Stimulated activated CD8-positive, alpha-beta memory T cell treated with anti-CD3 and anti-CD28 coated beads, Interleukin-2, amount 100 ng/mL, for 48 hours (primary cell): ENCODE measurements at places on chromosomes 7 and 10.
A peak's percentile ranks its signal among the peaks of the same experiment; 100 is the strongest.

GRCh38 chr7:139650429-139651100 lies 127.1 kb downstream of the CLEC2L start:
- DNase-seq, result no peak

GRCh38 chr7:84159435-84159834 lies 35.2 kb downstream of the SEMA3A start:
- no peak for DNase-seq

DNA sequence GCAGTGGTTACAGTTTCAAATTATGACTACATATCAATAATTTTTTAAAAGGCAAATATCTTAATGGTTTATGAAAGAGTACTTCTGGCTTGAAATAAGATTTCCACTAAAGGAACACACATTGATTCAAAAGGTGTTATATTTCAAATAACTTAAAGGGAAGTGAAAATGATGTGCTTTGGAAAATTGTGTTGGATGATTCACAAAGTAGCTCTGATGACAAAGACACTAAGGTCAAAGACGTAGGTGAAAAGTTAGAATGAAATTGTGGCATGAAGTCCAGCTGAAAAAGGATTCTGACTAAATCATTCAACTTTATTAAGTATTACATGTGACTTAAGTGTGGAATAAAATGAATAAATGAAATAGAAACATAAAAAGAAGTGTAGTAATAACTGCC lies 20.8 kb upstream of the OR2A5 start:
- DNase-seq, result no peak

DNA sequence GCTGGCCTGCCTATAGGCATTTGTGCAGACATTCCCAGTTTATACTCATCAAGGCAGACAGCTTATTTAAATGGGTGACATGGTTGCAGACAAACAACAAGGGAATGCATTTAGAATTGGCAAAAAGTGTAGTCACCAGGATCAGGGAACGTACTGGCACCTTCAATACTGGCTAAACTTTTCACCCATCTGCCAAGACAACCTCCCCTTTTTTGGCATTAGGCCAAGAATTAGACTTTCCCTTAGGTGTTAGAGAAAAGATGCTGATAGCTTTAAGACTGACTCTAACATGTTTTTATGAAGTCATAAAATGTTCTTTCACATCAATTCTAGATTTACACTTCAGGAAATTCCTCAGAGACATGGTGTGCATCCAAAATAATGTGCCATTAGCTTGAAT lies 365.9 kb downstream of the PHTF2 start:
- DNase-seq, result no peak

DNA sequence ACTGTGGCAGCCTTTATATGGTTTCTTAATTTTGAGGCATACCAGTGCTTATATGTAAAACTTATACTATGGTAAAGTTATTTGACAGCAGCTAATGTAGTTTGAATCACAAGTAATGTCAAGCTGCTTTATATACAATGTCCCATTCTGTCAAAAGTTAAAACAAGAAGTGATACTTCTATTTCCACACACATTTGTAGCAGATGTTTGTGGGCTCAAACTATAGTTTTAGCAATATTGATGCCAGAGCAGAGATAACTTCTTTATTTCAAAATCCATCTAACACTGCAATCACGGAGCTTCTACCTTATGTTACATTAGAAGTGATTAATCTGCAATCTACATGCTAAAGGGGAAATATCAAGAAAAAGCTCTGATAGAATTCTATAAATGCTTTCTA lies 149.6 kb downstream of the ADK start:
- no peak for DNase-seq

DNA sequence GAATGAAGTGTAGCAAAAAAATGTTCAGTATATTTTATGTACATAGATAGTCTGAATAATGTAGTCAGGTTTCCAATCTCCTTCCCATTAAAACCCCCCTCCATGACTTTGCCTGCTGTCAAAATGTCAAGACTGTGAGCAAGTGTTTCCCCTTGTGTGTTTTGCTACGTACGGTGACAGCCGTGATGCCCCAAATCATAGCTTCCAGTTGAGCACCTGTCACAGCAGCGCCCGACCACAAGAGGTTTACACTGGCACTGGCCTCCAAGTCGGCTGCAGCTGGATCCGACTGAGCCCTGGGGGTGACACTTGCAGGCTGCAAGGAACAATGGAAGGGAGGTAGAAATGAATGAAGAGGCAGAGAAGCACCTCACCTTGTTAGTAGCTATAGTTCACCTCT lies 62.3 kb downstream of the LAMB4 start:
- DNase-seq, result no peak

DNA sequence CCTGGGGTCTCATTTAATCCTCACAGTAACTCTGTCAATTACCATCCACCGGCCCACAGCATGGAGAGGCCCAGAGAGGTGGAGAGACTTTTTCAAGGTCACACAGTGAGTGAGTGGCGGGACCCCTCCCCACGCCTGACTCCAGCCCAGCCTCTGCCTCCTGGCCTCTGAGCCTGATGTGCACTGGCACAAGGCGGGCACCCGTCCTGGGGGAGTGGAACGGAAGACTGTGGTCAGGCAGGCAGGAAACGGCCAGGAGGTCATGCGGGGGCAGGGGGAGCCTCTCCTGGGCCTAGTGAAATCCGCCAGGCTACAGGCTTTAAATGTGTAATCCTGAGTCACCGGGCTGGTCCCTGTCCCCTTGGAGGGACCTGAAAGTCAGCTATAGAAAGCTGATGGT lies 32.2 kb downstream of the ZCCHC24 start:
- no peak for DNase-seq

GRCh38 chr7:6489612-6490011 lies 41.9 kb upstream of the DAGLB start:
- DNase-seq, result no peak

GRCh38 chr10:538895-539294 lies 150.6 kb downstream of the DIP2C start:
- no peak for DNase-seq

GRCh38 chr7:129008645-129009414 lies 46.1 kb downstream of the TNPO3 start:
- no peak for DNase-seq

- no peak for DNase-seq
Observed at GRCh38 chr10:101040061-101040460, 9.0 kb downstream of the SFXN3 start.

GRCh38 chr7:4962872-4963775 lies 4.1 kb upstream of the MMD2 start:
- no peak for DNase-seq

DNA sequence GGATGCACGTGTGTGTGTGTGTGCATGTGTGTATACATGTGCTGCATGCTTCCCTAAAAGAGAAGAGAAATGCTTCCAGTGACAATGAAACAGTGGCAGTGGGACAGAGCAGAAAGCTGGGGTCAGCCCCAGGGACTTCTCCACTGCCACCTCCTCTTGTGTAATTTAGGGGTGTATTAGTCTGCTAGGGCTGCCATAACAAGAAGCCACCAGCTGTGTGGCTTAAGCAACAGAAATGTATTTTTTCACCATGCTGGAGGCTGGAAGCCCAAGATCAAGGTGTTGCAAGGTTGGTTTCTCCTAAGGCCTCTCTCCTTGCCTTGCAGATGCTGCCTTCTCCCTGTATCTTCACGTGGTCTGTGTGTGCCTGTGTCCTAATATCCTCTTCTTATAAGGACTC lies 190.5 kb downstream of the CXCL12 start:
- DNase-seq, result no peak

- DNase-seq, result no peak
Observed at GRCh38 chr7:130990178-130990832, 256.3 kb upstream of the KLF14 start.

GRCh38 chr10:94361171-94361794 lies 1.5 kb downstream of the NOC3L start:
- DNase-seq, result no peak

- DNase-seq, result no peak
Observed at GRCh38 chr7:12320987-12321647, 82.5 kb downstream of the VWDE start.

- no peak for DNase-seq
Observed at GRCh38 chr10:6082496-6083395, 6.1 kb upstream of the RBM17 start.

DNA sequence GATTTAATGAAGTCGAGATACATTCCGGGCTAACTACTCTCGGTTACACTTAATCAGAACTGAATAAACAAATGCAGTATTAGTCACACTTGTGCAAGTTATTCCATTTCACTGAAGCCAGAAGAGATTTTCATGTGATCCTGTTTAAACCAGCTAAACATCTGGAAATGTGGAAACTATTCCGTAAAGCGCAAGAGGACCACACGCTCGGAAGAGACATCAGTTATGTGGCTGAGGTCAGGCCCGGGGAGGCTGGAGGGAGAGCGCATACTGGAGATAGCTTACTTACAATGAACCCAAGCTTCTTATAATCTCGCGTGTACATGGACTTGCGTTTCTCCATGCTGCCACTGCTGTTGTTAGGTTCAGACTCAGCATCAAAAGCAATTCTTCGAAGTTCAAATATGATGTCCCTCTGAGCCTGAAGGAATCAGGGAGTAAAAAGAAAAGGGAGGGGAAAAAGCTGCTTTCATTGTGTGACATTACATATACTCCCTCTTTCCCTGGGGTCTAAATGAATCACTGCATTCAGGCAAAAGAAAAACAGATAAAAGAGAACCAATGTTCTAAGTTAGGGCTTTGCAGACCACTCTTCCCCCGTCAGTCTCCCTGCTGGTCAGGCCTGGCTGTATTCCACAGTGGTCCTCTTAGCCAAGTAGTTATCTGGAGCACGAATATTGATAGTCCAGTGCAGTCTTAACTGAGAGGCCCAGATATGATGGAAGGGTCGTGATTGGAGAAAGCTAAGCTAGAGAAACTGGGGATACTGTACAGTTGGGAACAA lies 237.4 kb downstream of the ELMO1 start:
- DNase-seq, result no peak

DNA sequence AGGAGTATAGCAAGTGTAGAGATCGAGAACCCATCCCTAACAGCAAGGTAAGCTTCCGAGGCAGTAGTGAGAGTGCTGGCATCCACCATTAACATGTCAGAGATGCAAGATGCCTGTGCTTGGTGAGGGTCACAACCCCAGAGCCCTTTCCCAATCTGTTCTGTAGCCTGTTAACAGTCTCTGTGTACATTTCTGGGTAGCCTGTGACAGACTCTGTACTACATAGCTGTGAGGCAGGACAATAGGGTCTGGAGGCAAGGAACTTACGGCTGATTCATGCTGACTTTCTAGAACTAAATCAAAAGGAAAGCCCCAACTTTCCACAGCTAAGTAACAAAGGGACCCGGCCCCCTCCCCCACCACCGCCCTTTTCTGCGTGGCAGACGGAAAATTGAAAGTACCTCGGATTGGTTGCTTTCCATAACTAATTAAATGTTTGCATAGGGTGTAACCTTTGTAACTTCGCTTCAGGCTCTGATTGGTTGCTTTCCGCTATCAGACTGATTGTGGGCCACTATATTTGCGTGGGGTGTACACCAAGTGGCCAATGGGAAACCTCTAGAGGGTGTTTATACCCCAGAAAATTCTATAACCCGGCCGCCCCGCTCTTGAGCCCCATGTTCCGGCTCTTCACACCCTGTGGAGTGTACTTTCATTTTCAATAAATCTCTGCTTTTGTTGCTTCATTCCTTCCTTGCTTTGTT lies 1.4 kb upstream of the TMEM168 start:
- DNase-seq, result no peak

GRCh38 chr10:15113766-15114165 lies 16.6 kb downstream of the RPP38 start:
- DNase-seq, result no peak

GRCh38 chr7:122970740-122971725 lies 24.5 kb downstream of the TAS2R16 start:
- DNase-seq, result no peak

DNA sequence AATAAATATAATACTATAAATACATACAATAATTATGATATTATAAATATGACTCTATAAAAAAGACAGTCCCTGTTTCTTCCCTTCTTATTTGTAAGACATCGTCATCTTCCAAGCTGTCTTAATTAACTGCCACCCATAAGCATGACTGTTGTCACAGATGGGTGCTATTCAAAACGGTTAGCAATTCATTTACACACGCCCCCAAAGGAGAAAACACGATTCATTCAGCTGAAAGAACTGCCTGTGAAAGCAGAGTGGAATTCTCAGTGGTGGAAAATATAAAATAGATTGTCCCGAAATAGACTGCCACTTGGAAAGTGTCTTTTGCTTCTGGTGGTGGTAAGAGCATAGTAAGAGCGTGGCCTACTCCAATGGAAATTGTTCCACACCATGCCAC lies 48.9 kb upstream of the ELMO1 start:
- no peak for DNase-seq

GRCh38 chr10:6650586-6650985 lies 70.5 kb upstream of the PRKCQ start:
- no peak for DNase-seq

- DNase-seq, result peak; percentile 24
Observed at GRCh38 chr10:70461397-70462348, 16.9 kb upstream of the PALD1 start.

- no peak for DNase-seq
Observed at GRCh38 chr7:69516238-69516820, 81.9 kb upstream of the AUTS2 start.

GRCh38 chr7:131105799-131106680 lies 221.6 kb upstream of the MKLN1 start:
- DNase-seq, result peak; percentile 70

- no peak for DNase-seq
Observed at GRCh38 chr7:130079846-130080394, 9.6 kb downstream of the KLHDC10 start.

- DNase-seq, result no peak
Observed at GRCh38 chr10:126903656-126904360, 1.4 kb upstream of the DOCK1 start.

GRCh38 chr7:27192546-27193334 lies 7.2 kb downstream of the HOXA13 start:
- no peak for DNase-seq

GRCh38 chr10:124307591-124307990 lies 111.1 kb downstream of the OAT start:
- no peak for DNase-seq

GRCh38 chr7:127731431-127732080 lies 79.6 kb downstream of the SND1 start:
- no peak for DNase-seq

DNA sequence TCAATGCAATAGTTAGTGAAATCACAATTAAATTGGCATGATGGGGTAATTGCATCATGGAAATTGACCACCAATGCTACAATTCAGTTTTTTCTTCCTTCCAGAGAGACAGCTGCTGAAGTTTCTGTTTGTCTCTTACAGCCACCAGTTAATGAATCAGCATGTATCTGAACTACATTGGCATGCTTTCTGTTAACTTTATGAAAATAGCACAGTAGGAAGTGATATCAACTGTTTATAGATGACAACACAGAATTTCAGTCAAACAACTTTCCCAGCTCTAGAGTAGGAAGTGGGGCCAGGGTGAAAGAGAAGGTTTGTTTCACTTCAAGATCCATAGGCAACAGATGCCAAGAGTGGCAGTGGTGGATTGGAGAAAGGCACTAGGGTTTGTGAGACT lies 339.6 kb upstream of the VWC2 start:
- DNase-seq, result no peak

- no peak for DNase-seq
Observed at GRCh38 chr7:12923971-12924370, 236.5 kb downstream of the ARL4A start.
